Transverse colon (tissue), 4 donors: ENCODE measurements at places on chromosomes 12 and 14. TPM values are rescaled to one million over a fixed set of nuclear protein-coding genes. Genes with fewer than 3 reads are reported as not detected.
A peak's percentile ranks its signal among the peaks of the same experiment; 100 is the strongest.

- DNase-seq = no peak
Observed at GRCh38 chr12:108360487-108360886, 21.4 kb upstream of the CMKLR1 start.

DNA sequence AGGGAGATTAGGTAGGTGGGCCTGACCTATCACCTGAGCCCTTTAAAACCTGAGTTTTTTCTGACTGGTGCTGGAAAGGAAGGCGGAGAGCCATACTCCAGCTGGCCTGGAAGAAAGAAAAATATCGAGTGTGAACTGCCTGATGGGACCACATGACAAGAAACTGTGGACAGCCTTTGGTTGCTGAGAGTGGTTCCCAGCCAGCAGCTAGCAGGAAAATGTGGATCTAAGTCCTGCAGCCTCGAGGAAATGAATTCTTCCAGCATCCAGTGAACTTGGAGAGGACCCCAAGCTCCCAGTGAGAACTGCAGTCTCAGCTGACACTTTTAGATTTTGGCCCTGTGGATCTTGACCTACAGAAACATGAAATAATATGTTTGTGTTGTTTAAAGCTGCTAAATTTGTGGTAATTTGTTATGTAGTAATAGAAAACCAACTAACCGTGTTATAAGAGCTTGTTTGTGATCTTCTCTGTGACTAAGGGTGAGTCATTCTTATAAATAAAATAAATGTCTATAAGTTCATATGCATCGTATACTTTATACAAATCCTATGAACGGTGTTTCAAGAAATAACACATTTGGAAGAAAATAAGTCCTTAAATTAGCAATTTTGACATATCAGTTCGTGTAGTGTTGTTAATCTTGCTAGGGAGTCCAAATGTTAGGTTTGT is 359.6 kb downstream of the BMP4 start:
- no peak for DNase-seq

DNA sequence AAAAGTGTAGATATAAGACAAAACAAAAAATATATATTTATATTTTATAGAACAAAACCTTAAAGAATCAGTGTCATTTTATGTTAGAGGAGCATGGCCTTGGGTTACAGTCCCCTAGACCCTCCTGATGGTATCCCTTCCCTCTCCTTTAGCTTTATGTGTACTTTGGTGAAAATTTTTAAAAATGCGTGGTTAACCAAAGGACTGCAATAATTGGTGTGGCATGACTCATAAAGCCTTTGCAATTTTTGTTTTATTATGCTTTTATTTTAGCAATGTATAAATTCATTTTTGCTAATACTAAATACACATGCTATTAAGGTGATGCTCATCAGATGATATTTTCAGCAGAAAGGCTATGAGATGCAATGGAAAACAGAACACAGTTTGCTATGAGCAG is 264.4 kb downstream of the SYT1 start:
- no peak for DNase-seq

- peak; percentile 19 for DNase-seq
Observed at GRCh38 chr12:122366685-122367475, 55.6 kb downstream of the CLIP1 start.

DNA sequence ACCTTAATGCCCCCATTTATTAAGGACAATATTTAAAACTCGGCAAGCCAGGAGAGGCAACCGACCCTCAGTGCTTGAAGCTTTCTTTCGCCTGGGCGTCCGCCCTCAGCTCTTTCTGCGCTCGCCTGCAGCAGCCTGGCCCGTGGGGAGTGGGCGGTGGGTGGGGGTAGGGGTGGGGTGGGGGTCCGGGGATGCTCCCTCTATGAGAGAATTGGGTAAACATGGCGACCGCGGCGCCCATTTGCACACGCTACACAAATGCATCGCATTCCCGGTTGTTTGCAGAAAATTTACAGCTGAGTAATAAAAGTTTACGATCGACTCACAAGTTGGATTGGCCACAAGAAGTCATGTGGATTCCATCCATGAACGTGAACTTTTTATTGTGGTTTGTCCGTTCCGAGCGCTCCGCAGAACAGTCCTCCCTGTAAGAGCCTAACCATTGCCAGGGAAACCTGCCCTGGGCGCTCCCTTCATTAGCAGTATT is 7.7 kb downstream of the HOXC8 start:
- no peak for DNase-seq

GRCh38 chr14:100203962-100204834 is 34.7 kb upstream of the YY1 start:
- no peak for DNase-seq

DNA sequence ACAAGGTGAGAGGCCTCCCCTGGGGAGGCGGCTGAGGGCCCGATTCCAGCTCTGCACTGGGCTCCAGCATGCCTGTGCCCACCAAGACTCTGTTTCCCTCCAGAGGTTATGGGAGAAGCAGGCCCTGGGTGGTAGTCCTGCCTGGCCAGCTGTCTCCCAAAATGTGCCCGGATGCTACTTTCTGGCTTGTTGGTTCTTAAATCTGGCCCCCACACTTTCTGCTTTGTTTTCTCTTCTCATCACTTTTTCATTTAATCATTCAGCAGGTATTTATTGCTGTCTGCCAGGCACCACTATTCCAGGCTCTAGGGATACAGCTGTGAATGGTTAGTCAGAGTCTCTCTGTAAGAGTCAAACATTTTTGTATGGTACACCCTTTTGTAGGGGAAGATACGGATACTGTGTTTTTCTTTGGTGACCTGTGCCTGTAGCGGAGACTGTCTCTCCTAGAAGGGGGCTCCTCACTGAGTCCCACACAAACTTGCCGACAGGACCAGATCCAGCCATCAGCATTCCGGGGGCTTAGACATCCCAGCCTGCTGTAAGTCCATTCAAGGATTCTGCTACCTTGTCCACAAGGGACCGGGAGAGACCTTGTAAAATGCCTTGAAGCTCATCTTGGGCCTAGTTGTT is 3.8 kb downstream of the DHRS2 start:
- no peak for DNase-seq

DNA sequence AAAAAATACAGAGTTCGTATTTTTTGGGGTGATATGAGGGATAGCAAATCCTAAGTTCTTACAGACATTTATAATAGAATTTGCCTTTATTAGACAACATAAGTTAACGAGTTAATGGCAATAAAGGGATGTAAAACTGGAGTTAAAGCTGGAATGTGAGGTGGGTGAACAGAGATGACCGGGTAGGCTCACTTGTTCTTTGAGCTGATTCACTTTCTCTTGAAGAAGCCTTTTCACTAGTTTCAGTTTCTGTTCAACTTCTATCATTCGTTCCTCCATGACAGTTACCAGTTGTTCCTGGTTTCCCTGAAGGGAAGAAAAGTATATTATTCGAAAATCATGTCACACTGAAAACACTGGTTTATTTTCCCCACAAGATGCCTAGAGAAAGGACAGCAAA is 57.7 kb upstream of the SAV1 start:
- DNase-seq = no peak

DNA sequence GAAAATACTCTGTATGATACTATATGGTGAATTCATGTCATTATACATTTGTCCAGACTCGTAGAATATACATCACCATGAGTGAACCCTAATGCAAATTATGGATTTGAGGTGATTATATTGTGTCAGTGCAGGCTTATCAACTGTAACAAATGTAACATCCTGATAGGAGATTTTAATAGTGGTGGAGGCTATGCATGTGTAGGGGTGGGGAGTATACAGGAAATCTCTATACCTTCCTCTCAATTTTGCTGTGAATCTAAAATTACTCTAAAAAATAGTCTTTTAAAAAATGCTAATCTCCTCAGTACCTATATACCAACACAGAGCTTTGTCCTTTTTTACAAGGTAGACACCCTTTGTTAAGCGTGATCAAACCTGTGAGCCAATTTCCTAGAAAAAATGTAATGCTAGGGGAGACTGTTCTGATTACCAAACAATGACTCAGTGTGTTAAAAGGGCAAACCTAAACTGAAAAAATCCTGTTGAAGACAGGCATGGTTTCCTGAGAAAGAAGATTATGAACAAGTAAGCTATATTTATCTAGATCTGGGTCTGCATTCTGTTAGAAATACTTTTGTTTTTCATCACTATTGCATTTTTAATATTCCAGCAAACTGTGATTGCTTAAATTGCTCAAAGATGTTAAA is 170.9 kb downstream of the DUSP6 start:
- DNase-seq = no peak

DNA sequence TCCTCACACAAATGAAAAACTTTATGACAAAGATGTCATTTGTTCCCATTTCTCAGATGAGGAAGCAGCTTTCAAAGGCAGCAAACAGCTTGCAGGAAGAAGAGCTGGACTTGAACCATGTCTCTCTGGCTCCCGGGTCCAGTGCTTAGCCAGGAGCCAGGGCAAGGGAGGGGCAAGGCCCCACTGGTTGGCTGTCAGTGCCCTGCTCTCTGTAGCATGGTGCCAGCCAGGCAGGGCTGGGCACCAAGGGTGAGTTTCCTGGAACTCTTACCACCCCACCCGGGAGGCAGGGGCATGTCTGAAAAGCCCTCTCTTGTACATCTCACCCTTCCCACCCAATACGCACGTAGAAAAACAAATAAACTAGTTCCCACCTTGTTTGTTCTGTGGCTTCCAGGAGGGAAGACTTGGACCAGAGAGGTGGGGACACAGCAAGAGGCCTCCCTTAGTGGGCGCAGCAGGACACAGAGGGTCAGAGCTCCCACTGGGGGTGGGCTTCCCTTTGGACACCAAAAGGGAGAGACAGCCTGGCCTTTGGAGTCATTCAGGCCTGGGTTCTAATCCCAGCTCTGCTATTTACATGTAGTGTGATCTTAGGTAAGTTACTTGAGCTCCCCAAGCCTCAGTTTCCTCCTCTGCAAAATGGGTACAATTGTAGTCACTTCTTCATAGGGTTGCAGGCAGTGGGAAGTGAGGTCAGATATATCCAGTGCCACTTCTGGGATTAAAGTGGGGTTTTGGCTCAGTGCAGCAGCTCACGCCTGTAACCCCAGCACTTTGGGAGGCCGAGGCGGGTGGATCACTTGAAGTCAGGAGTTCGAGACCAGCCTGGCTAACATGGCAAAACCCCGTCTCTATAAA is 17.2 kb downstream of the TRPV4 start:
- no peak for DNase-seq

GRCh38 chr12:6532927-6533652 is 1.2 kb upstream of the GAPDH start:
- peak; percentile 73 for DNase-seq

DNA sequence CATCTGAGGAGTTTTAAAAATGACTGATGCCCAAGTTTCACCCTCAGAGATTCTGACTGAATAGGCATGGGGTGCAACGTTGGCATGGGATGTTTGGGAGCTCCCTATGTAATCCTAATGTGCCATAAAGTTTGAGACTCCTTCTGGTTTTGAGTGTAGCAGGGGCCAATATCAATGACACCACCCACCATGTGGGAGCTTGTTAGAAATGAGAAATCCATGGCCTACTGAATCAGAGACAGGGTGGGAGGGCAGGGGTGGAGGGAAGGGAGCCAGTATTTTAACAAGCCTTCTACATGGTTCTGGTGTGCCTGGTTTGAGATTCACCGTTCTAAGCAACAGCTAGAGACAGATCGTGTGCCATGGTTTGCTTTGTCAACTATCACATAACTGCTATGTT is 46.1 kb downstream of the VCPKMT start:
- DNase-seq = no peak

DNA sequence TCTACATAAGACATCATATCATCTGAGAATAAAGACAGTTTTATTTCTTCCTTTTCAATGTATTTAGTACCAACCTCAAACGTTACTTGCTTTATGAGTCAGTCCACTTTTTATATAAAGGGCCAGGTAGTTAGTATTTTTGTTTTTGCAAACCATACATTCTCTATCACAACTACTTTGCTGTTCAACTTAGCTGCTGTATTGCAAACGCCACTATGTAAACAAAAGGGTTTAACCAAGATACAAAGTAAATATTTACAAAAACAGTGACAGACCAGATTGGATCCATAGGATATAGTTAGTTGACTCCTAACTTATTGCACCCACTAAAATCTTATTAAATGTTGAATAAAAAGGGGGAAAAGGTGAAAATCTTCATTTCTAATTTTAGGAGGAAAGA is 87.7 kb upstream of the FOXG1 start:
- no peak for DNase-seq

- no peak for DNase-seq
Observed at GRCh38 chr12:128727461-128727860, 96.3 kb downstream of the SLC15A4 start.

DNA sequence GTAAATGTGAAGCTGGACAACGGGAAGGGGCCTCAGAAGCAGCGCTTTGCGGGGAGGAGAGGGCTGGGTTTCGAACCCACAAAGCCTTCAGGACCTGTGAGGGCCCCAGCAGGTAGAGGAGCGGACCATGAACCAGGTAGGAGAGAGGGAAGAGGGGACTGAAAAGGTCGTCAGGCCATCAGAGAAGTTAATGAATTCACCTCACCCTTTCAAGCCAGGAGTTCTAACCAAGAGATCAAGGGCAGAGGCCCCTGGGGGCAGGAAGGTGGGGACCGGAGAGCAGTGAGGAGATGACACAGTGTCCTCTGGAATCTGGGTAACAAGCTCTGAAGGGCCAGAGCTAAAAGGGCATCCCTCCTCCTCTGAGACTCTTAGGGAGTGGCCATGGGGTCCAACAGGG is 19.4 kb downstream of the SERPINA1 start:
- no peak for DNase-seq

- no peak for DNase-seq
Observed at GRCh38 chr12:105843986-105844760, 294.6 kb downstream of the NUAK1 start.

DNA sequence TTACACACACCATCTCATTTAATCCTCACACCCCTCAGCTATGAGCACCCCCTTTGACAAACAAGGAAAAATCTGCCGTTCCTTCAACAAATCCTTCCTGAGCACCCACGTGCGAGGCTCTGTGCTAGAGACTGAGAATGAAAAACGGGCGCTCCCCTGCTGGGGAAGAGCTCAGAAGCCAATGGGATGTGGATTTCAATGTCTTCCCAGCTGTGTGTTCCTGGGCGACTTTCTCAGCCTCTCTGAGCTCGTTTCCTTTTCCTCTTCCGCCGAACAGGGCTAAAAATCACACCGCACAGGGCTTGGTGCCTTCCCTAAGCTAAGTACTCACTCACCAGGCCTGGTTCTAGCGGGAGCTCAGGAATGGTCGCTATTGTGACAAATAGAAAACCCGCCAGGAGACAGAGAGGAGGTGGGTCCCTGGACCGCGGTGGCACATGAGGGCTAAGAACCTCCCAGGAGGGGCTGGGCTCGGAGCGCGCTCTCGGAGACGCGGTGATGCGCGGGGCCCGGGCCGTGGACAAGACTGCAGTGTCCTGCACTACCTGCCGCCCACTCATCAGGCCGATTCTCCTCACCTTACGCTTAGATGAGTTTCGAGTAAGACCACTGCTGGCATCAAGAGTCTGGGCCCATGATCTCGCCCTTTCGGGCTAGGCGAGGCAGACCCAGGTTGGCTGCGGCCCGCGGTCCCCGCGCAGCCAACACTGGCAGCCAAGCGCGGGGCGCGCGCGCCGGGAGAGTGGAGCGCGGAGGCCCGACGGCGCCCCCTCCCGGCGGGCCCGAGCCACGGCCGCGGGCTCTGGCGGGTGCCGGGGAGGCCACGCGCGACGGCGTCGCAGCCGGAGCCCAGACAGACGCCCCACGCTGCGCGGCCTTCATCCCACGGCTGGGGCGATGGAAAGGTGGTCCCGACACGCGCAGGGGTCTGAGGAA is 17.0 kb downstream of the ZDHHC22 start:
- DNase-seq = peak; percentile 67

GRCh38 chr14:28570391-28570790 is 196.2 kb upstream of the FOXG1 start:
- no peak for DNase-seq

SERPINA9 gene
- total RNA-seq = not detected

LPAR5 gene
- total RNA-seq = 27.9 TPM

GYS2 gene
- total RNA-seq = not detected

COQ6 gene
- 43.4 TPM for total RNA-seq

BCL2L2 gene
- 41.3 TPM for total RNA-seq

ERO1A gene
- 42.9 TPM for total RNA-seq
